ENCODE measurements at places on chromosomes 11 and 22. TPM values are rescaled to one million over a fixed set of nuclear protein-coding genes. Genes with fewer than 3 reads are reported as not detected.

DNA sequence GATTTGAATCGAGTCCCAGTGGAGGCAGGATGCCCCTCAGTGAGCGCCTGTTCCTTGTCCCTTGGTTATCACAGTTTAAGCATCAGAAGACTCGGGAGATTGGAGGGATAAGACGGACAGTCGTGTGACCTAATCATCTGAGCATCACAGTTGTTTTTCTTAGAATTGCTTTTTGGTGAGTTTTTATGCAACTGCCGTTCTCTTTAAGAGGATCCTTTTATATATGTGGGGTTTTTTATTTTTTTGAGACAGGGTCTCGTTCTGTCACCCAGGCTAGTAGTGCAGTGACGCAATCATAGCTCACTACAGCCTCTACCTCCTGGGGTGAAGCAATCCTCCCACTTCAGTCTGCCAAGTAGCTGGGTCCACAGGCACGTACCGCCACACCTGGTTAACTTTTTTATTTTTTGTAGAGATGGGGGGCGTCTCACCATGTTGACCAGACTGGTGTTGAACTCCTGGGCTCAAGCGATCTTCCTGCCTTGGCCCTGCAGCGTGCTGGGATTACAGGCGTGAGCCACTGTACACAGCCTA, 16.5 kb downstream of the NUP50 start:
- DNase-seq, result no peak

- no peak for DNase-seq
Measured at GRCh38 chr11:93323747-93324146, 6.8 kb upstream of the DEUP1 start.

GRCh38 chr11:76293189-76293631, 86.9 kb upstream of the WNT11 start:
- no peak for DNase-seq

DNA sequence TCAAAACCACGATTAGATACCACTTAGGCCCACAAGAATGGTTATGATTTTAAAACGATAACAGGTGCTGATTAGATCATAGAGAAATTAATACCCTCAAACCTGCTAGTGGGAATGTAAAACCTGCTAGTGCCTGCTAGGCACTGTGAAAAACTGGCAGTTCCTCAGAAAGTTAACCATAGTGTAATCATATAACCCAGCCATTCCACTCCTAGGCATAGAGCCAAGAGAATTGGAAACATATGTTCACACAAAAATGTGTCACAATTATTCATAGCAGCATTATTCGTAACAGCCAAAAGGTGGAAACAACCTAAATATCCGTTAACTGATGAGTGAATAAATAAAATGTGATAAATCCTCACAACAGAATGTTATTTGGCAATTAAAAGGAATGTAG, 122.2 kb upstream of the SYN3 start:
- no peak for DNase-seq

DNA sequence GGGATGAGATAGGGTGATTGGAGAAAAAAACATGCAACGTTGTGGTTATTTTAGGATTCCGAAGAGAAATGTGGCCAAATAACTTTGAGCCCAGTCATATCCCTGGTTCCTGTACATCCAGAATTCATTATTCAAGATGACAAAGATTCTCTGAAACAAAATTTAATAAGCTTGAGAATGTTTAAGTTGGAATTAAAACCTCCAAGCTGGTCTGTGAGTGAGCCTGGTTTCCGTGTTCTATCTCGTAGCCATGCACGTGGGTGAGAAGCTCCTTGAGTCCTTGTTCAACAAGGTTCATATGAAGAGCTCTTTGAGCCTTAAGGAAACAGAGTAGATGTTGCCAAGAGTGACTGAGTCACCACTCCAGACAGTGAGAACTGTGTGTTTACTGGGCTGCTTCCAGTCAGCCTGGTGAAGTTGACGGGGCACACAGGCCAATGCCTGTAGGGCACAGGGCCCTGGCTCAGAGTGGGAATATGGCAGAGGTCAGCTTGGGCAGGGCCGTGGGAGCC, 206.5 kb downstream of the NAV2 start:
- no peak for DNase-seq

DNA sequence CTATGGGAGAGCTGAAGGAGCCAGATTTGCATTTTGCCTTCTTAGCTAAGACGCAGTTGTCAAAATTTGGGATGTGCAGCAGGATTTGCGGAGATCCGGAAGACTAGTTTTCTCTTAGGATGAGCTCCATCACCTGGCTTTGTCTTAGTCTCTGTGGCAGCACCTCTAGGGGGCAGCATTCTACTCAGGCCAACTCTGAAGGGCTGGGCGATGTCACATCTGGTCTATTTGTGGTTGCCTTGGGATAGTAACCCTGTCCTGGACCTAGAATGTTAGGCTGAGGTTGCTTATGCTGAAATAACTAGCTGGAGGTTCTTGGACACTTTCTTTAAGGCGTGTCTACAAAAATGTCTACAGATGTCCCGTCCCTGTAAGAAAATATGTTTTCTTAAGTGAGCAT, 116.2 kb downstream of the FAT3 start:
- DNase-seq, result no peak

DNA sequence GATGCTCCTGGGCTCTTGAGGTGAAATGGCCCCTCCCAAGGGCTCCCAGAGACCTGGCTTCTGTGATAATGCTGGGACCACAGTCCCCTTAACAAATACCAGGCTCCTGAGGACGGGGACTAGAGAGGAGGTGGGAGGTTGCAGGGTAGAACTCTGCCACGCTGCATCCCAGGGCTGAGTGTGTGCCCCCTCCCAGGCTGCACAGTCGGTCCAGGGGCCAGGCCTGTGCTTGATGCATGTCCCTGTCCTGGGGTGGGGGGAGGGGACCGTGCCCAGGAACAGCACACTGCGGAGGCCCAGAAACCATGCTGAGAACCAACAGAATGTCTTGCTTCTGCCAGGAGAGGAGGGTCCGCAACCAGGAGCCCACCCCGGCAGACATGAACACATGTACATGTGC, 9.3 kb downstream of the CSF2RB start:
- no peak for DNase-seq

- DNase-seq, result no peak
Measured at GRCh38 chr11:80886684-80887083, 1445.9 kb upstream of the TENM4 start.

GRCh38 chr11:119316729-119317591, at the start of gene MCAM:
TSS of gene MCAM (minus strand) at chr11:119317130. CDS start at chr11:119317101, 29 bp downstream.
- DNase-seq, result peak; percentile 87

DNA sequence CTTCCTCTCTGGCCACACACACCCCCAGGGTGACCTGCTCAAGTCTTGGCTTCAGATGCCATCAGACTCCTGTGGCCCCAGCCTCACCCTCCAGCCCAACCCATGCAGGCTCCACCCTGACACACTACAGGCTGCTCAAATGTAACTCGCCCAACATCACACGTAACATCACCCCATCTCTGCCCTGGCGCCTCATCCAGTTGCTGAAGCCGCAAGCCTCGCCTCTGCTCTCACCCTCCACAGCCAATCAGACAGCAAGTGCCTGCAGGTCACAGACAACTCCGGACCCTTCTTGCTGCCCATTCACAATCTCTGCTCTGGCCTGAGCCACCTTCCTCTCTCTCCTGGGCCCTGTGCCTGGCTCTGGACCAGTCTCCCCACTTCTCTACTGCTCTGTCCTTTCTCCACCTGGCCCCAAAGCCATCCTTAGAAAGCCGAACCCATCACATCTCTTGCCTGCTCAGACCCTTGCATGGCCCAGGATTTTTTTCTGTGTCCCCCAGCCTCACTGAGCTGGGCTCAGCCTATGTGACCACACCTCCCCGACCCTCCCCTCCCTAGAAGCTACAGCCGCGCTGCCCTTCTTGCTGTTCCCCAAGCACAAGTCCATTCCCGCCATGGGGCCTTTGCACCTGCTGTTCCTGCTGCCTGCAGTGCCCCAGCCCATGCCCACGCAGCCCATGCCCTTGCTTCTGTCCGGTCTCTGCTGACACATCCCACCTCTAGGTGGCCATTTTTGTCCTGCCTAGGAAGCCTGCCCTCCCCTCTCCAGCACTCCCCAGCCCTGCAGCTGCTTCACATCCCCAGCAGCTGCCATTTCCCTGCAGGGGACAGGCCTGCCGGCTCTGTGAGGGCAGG, 333.9 kb downstream of the CTTN start:
- DNase-seq, result peak; percentile 9

- no peak for DNase-seq
Measured at GRCh38 chr11:88152381-88152780, 22.9 kb downstream of the RAB38 start.

DNA sequence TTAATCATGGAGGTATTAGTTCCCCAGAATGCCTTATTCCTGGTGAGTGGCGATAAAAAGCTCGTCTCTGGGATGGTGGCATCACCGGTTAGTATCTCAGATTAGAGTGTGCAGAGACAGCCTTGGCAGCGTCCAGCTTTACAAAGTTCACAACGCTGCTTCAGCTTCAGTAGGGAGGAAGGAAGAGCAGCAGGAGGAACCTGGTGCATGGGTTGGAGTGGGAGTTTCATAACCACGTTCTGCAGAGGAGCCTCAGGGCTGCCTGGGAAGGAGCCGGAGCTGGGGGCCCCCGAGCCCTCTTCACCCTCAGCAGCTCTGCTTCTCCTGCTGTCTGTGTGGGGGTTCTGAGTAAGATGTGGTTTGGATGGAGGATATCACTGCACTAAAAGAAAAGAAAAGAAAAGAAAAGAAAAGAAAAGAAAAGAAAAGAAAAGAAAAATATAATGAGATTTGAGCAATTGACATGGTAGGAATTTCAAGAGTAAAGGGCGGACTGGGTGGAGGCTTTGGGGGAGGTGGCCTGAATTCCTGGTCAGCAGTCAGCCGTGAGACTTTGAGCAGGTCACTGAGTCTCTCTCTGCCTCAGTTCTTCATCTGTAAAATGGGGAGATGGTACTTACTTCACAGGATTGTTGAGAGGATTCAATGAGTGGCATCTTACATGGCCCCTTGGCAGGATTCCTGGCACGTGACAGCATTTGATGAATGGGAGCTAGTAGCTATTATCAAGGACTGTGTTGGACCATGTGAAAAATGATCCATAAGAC, 6.5 kb downstream of the ASPHD2 start:
- no peak for DNase-seq

- DNase-seq, result no peak
Measured at GRCh38 chr22:40674274-40674673, 5.0 kb upstream of the MCHR1 start.

- DNase-seq, result no peak
Measured at GRCh38 chr11:19769820-19770219, 57.2 kb downstream of the NAV2 start.

DNA sequence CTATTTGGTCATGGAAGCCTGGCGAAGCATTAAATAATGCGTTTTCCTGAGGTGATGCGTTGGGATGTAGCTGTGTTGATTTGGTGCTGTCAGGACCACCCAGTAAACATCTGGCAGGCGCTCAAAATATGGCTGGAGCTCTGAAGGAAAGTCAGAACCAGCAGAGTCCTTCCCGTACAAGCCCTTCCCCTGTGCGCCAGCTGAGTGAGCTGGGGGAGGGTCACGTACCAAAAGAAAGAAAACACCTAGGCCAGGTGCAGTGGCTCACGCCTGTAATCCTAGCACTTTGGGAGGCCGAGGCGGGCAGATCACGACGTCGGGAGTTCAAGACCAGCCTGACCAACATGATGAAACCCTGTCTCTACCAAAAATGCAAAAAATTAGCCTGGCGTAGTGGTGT, 55.6 kb upstream of the CECR2 start:
- DNase-seq, result no peak

- no peak for DNase-seq
Measured at GRCh38 chr11:44539971-44540370, 25.5 kb upstream of the CD82 start.

GRCh38 chr11:11220786-11221185, 132.3 kb downstream of the CSNK2A3 start:
- no peak for DNase-seq

DNA sequence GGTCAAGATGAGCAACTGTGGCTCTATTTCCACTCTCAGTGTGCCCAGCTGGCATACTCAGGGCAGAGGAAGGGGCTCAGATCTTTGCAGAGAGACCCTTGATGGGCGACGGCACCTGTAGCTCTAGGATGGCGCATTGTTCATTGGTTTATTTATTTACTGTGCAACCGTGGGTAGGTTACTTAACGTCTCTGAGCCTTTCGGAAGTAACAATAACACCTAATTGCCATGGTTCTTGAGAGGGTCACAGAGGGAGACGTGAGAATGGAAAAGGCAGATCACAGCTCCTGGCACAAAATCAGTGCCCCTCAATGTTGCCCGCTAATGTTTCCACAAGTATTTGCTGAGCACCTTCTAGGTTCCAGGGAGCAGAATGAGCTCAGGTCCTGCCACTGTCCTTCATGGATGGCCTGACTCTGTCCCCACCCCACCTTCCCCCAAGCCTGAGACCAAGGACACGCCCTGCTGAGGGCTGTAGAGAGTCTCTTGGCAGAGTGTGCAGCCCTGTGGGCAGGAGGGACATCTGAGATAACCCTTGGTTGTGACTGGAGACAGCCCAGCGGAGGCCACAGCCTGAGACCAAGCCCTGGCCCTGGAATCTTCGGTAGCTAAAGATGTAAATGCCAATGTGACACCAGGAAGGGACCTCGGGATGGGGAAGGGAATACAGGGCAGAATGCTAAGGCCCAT, 780 bp upstream of the ALDH3B2 start:
- no peak for DNase-seq

DNA sequence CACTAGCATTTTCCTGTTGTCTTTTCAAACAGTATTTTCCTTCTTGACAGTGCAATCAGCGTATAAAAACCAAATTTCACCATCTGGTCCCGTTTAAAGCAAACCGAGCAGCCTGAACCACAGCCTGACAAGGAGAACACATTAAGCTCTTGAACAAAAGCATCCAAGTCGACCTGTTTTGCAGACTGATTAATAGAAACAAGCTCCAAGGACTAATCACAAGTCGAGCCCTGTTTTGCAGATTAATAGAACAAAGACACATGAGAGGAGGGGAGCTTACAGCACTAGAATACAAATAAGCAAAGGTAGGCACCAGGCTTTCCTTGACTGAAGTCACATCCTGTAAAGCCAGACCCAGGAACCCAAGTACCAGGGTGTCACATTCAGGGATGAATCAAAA, 104.8 kb downstream of the MPPED2 start:
- no peak for DNase-seq

- no peak for DNase-seq
Measured at GRCh38 chr11:34012734-34013133, 38.8 kb upstream of the CAPRIN1 start.

GNG3 gene
- not detected for total RNA-seq

TBRG1 gene
- total RNA-seq, result 25.3 TPM

RIMBP3C gene
- not detected for total RNA-seq

C1QTNF4 gene
- total RNA-seq, result 0.33 TPM

OR4A47 gene
- total RNA-seq, result not detected

ESAM gene
- total RNA-seq, result 43.6 TPM

All from right cardiac atrium (tissue), 5 donors.